Heart right ventricle (tissue), 16 donors: ENCODE measurements at places on chromosomes 1 and 21. TPM values are rescaled to one million over a fixed set of nuclear protein-coding genes. Genes with fewer than 3 reads are reported as not detected.
A peak's percentile ranks its signal among the peaks of the same experiment; 100 is the strongest.

OR2L13 gene
- polyA plus RNA-seq = not detected

DNA sequence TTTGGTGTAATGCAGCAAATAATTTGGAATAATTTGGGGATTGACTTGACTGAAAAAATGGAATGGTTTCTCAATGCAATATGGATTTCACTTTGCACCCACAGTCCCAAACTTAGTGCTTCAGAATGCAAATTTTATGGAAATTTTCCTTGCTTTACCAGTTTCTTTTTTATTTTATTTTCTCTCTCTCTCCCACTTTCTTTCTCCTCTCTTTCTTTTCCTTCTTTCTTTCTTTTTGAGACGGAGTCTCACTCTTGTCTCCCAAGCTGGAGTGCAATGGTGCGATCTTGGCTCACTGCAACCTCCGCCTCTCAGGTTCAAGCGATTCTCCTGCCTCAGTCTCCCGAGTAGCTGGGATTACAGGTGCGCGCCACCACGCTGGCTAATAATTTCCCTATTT, 110.3 kb downstream of the KCNN3 start:
- H3K27ac ChIP-seq = peak overlapping the region; percentile 71
- H3K4me1 ChIP-seq = peaks cover 10% of the 10 kb centered on the region
- H3K4me3 ChIP-seq = no peak overlapping the region
- no peak for DNase-seq

DNA sequence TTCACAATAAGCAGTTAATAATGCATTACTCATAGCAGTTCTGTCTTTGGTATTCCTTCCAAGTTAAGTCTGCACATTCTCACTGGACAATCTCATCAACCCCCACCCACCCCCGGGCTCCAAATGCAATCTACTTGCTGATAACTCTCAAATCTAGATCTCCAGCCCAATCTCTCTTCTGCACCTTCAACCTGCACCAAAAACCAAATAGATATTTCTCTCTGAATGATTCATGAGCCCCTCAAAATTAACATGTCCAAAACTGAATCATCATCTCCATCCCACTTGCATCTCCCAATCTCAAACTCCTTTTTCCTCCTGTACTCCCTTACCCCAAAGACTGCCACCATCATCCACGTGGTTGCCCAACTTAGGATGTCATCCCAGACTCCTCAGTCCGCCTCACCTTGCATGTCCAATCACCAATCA, 2.7 kb downstream of the DOCK7 start:
- H3K4me1 ChIP-seq = peaks cover 18% of the 10 kb centered on the region
- H3K36me3 ChIP-seq = no peaks in the 10 kb centered on the region
- no peak overlapping the region for H3K4me3 ChIP-seq
- H3K27me3 ChIP-seq = no peaks in the 10 kb centered on the region

- peaks cover 10% of the 10 kb centered on the region for H3K36me3 ChIP-seq
- H3K27me3 ChIP-seq = peaks cover 15% of the 10 kb centered on the region
- H3K4me1 ChIP-seq = no peaks in the 10 kb centered on the region
- no peak for DNase-seq
Observed at GRCh38 chr1:1291023-1291528, 10.8 kb downstream of the SCNN1D start.

DNA sequence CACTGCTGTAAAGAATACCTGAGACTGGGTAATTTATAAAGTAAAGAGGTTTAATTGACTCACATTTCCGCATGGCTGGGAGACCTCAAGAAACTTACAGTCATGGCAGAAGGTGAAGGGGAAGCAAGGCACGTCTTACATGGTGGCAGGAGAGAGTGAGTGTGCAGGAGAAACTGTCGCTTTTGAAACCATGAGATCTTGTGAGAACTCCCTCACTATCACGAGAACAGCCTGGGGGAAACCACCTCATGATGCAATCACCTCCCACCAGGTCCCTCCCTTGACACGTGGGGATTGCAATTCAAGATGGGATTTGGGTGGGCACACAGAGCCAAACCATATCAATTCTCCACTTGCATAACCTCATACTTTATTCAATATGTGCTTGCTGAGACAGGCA, 76.6 kb downstream of the GIPC2 start:
- no peak overlapping the region for H3K4me3 ChIP-seq
- no peaks in the 10 kb centered on the region for H3K36me3 ChIP-seq
- no peak for DNase-seq
- no peak overlapping the region for H3K27ac ChIP-seq
- no peaks in the 10 kb centered on the region for H3K27me3 ChIP-seq

TMEM54 gene
- polyA plus RNA-seq = 8.4 TPM

SPRR2B gene
- polyA plus RNA-seq = not detected

DNA sequence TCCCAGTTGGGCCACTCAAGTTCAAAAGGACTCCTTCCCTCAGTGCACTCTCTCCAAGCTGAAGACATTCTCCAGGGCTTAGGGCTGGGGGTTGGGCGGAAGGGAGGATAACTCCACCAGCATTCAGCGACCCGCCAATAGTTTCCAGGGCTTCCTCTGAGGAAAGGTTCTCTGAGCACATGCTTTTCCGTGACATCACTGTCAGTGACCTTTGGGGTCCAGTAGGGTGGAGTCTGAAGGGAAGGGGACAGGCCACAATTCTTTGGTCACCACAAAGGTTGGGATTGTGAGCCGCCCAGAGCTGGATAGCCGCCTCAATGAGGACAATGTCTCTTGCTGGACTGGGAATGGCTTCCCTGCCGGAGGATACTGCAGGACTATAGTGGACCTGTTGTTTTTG, 22.8 kb upstream of the RXRG start:
- H3K4me1 ChIP-seq = no peaks in the 10 kb centered on the region
- no peak for DNase-seq
- H3K27me3 ChIP-seq = no peaks in the 10 kb centered on the region
- H3K27ac ChIP-seq = no peak overlapping the region
- H3K4me3 ChIP-seq = no peak overlapping the region

GRCh38 chr21:25925936-25926335, 191.2 kb downstream of the GABPA start:
- H3K4me3 ChIP-seq = no peak overlapping the region
- peaks cover 57% of the 10 kb centered on the region for H3K4me1 ChIP-seq
- H3K36me3 ChIP-seq = no peaks in the 10 kb centered on the region
- no peak for DNase-seq
- peak overlapping the region; percentile 56 for H3K27ac ChIP-seq

DNA sequence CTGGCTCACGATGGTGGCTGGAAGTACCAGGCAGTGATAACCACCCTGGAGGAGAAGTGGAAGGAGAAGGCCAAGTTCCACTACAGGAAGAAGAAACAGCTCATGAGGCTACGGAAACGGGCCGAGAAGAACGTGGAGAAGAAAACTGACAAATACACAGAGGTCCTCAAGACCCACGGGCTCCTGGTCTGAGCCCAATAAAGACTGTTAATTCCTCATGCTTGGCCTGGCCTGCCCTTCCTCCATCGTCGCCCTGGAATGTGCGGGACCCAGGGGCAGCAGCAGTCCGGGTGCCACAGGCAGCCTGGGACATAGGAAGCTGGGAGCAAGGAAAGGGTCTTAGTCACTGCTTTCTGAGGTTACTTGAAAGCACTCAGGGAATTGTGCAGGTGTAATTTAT, 10.8 kb downstream of the IL24 start:
- no peak for DNase-seq
- no peaks in the 10 kb centered on the region for H3K27me3 ChIP-seq
- peaks cover 14% of the 10 kb centered on the region for H3K4me1 ChIP-seq
- H3K36me3 ChIP-seq = no peaks in the 10 kb centered on the region

DNA sequence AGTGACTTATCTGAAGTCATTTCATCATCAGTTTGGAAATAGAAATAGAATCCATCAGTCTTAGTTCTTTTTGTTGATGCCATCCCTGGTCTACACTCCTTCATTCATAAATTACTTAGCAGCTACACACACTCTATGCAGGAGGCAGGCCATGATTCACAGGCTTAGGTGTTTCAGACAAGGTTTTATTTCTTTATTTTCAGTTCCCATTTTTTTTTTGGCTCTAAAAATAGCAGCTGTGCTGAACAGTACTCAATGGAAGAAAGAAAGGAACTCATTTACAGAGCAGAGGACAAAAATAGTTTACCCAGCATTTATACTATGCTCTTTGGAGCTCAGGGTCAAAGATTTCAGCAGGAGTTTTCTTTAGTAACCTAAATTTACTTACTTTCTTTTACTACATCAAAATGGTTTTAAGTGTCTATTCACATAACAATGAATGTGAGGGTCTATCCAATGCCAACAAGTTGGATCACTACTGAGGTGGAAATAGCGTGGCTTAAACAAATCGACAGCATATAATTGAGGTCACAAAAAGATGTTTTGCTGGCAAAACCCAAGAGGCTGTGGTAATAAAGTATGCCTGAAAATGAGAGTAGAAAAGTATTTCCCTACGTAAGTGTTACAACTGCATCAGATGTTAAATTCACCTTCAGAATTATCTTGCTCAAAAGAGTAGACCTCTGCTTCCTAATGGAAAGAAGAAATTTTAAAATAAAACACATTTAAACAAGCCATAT, 7.7 kb downstream of the KRTAP19-8 start:
- no peak overlapping the region for H3K4me3 ChIP-seq
- H3K4me1 ChIP-seq = no peaks in the 10 kb centered on the region
- no peak for DNase-seq
